Spleen (tissue), 13 donors: ENCODE measurements at places on chromosomes 13 and 19.
A peak's percentile ranks its signal among the peaks of the same experiment; 100 is the strongest.

DNA sequence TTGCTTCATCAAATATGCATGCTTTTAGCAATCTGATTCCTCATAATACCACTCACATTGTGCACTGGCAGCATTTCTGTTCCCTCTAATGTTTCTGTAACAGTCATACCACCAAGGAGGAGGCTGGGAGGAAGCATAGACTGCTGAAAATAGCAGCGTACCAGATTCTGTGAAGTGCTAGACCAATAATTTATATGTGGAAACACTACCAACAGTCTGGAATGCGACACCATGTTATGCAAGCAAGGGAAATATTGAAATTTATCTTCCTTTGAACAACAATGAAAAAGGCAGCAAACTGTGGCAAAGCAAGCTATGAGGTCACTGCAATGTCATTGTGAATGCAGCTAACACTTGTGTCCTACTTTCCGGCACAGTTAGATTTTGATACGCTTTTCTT is 1388.0 kb downstream of the EFNB2 start:
- DNase-seq: no peak

DNA sequence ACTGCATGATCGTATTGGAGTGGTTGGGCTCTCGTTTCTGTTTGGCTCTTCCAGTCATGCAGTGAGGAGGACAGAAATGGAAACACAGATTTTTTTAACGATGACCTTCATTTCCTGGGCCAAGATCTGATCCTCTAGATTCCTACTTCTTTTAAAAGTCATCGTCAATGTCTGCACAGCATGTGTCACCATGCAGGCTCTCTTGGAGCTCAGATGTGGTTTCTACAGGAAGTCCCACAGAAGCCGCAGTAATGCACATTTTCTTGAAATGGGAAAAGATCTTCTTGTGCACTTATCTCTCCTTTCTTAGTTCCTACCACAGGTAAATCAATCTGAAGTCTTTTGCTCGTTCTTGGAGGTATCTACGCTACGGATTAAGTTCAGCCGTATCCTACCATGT is 626.9 kb downstream of the EFNB2 start:
- no peak for DNase-seq

GRCh38 chr13:36715841-36716240 is 42.0 kb downstream of the SERTM1 start:
- no peak for DNase-seq

DNA sequence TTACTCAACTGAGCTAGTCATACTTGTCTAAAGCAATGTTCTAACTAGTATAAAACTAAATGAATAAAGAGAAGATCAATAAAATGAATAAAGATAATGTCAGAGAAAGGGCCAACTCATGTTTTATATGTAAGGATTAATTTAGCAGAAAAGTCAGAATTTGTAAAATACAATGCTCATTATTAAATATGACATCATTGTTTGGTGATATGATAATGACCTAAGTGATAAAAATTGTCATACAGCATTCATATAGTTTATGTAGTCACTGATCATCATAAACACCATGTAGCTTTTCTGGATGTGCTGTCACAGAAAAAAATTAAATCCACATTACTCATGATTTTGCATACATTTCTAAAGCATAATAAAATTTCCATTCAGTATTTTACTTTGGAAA is 3.1 kb upstream of the ATXN8OS start:
- no peak for DNase-seq

DNA sequence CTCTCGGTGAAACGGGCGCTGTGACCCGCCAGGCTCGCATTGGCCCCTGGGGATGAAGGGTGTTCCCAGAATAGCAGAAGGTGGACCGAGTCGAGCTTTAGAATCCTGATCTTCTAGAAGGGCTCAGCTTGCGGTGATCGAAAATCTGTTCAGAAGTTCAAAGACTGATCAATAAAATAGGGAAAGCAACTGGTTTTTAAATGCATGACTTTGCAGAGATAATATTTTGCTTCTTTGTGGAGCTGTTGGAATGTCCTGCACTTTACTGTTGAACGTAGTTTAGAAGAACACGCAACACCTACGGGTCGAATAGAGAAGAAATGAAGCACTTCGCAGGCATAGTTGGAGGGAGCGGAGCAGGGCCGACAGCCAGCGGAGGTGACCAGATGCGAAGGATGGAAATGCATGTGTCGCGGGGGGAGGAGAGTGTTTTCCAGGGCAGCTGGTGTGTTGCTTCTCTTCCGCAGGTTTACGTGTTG is 766 bp downstream of the CEBPG start:
- no peak for DNase-seq

DNA sequence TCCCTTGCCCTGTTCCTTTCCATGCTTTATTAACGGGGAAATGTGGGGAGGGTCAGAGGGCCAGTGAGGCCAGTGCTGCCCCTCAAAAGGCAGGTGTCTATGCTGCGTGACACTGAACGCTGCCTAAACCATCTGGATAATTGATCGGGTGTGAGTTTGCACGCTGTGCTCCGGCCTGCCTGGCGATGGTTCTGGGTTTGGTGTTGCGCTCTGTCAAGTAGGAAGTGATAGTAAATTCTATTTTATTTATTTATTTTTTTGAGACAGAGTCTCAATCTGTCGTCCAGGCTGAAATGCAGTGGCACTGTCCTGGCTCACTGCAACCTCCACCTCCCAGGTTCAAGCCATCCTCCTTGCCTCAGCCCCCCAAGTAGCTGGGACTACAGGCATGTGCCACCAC is 86.5 kb downstream of the ATP11A start:
- DNase-seq: no peak

DNA sequence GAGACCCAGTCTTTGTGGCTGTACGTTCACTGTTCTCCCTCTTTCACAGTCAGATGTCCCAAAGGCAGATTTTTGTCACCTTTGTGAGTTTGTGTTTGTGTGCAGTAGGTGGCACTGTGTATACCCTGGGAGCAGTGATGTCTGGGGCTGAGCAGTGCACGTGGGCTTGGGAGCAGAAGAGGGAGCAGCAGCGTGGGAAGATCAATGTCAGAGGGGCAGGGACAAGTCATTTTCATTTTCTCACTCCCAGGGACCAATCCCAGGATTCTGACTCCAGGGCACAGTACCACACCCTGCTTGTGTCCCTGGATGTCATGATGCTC is 2.0 kb upstream of the PSG6 start:
- no peak for DNase-seq

DNA sequence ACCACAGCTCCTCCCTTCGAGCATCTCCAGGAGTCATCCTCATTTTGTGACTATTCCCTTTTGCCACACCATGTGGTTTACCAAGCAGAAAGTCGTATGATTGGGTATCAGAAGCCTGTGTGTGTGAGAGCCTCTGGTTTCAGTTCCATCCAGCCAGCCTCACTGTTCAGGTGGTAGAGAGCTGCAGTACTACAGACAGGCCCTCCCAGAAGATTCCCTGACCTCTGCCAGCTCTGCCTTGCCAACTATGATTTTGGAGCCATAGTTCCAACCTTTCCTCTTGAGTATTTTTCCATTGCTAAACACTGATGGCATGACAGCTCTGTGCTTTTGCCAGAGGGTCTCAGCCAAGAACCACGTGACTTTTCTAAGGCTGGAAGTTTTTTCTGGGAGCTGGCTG is 82.5 kb downstream of the DHRS12 start:
- no peak for DNase-seq

- no peak for DNase-seq
Measured at GRCh38 chr19:29083863-29084262, 129.1 kb downstream of the UQCRFS1 start.

GRCh38 chr13:113534236-113534860 is 43.8 kb upstream of the DCUN1D2 start:
- DNase-seq: peak; percentile 29

DNA sequence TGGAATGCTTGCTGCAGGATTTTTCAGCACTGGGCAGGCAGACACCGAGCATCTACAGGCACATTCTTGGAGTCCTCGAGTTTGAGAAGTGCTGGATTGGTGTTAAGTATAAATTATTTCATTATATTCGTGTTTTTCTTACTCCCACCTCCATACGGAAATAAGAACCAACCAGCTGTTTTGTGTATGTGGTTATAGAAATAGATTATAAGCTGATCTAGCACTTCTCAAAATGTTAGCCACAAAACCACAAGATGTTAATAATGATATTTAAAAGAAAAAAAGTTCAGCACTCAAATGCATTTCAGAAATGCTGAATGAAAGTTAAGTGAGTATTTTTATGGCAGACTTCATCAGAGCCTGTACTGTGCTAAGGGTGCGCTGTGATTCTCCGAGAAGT is 24.0 kb upstream of the TEX29 start:
- DNase-seq: no peak

- no peak for DNase-seq
Measured at GRCh38 chr13:79802389-79803085, 321.6 kb downstream of the NDFIP2 start.

GRCh38 chr13:95335667-95336066 is 34.4 kb upstream of the ABCC4 start:
- DNase-seq: no peak

DNA sequence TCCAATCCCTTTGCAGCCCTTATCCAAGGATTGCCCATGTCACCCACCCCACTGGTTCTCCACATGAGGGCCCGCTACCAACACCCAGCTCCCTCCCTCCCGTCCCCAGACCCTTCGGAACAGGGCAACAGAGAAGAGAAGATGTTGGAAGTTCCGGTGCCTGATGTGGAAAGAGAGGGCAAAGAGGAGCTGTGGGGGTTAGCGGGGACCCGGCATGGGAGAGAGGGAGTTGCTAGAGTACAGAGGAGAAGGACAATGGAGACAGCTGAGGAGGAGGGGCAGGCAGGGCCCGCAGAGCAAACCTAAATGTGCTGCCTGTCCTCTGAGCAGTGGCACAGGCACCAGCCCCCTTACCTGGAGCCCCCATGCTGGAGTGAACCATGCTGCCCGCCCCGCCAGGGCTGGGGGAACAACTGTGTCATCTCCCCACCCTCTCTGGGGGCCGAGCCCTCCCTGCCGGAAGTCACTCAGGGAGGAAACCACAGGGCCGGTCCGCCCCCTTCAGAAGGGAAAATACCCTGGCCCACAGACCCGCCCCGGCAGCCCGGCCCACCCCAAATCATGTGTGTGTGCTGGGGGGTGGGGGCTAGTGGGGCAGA is at the start of gene POU2F2:
TSS of gene POU2F2 (minus strand) at position 417 of the 599 bp plus-strand sequence. CDS start at position 382, 35 bp downstream.
- DNase-seq: peak; percentile 96

DNA sequence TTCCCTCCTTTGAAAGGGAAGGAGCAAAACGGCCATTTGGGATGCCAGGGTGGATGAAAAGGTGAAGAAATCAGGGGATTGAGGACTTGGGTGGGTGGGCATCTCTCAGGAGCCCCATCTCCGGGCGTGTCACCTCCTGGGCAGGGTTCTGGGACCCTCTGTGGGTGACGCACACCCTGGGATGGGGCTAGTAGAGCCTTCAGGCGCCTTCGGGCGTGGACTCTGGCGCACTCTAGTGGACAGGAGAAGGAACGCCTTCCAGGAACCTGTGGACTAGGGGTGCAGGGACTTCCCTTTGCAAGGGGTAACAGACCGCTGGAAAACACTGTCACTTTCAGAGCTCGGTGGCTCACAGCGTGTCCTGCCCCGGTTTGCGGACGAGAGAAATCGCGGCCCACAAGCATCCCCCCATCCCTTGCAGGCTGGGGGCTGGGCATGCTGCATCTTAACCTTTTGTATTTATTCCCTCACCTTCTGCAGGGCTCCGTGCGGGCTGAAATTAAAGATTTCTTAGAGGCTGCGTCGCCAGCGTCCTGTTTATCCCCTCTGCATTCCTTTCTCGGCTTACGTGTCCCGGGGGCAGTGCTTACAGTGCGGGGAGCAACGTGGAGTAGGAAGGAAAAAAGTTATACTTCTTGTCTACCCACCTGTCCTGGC is 15.2 kb upstream of the S1PR4 start:
- DNase-seq: peak; percentile 94

GRCh38 chr13:27024776-27025492 is 146.7 kb downstream of the USP12 start:
- DNase-seq: no peak

DNA sequence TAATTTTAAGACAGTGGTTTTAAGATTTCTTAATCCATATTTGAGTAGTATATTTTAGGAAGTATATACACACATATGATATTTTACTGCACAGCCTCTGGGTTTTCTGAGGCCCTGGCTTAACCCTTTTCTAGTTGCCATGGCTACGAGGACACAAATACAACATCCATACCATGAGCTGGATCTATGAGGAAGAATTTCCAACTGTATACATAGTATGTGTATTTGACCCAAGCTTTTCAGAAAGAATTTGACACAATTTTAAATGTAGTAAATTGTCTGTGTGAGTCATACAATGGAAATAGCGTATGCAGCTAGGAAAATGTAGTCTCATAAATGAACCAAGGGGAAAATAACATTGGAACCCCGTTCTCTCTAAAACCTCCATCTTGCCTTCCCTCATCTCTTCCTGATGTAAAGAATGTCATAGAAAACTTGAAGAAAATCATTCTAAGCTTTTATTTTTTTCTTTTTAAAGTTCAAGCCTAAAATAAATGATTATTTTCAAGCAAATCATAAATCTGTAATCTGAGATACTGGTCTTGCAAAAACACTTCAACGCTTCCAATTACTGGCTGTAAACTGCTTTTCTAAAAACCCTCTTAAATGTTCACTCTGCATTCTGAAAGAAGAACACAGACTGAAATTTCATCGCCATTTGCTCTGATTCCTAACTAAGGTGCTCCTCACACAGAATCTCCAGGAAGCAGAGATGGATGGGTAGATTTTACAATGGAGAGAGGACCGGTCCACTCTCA is 172.4 kb downstream of the LACC1 start:
- DNase-seq: no peak

DNA sequence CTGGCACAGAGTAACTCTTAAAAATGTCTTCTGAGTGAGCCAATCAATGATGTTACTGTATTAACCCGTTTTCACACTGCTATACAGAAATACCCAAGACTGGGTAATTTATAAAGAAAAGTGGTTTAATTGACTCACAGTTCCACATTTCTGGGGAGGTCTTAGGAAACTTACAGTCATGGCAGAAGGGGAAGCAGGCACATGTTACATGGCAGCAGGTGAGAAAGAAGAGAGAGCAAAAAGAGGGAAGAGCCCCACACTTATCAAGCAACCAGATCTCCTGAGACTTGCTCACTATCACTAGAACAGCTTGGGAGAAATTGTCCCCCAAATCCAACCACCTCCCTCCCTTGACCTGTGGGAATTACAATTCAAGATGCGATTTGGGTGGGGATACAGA is 97.6 kb upstream of the MIR17HG start:
- no peak for DNase-seq

DNA sequence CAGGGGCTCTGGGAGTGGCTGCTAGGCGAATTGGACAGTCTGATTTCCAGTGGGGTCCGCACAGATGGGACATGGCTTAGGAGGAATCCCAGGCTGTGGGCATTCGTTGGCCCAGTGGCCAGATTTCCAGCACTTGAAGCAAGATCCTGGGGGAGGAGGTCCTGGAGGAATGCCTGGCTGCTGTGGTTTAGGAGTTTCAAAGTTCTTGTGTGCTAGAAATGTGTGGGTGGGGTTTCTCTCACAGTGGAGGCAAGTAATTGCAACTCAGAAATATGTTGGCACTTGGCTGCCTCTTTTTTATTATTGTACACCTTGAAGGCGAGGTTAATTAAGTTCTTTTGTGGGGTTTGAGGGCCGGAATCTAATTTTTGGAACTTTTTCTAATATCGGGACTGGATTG is 17.1 kb downstream of the IGFL3 start:
- DNase-seq: no peak

GRCh38 chr19:1483131-1483978 is 4.3 kb upstream of the C19orf25 start:
- peak; percentile 70 for DNase-seq
